Stimulated activated CD4-positive, alpha-beta T cell treated with anti-CD3 and anti-CD28 coated beads, Interleukin-12 subunit alpha, Interleukin-12 subunit beta, amount 100 ng/mL, for 24 hours (primary cell): ENCODE measurements at places on chromosomes 1 and 21.

GRCh38 chr1:163083690-163084089, 14.5 kb downstream of the RGS4 start:
- DNase-seq = no peak

DNA sequence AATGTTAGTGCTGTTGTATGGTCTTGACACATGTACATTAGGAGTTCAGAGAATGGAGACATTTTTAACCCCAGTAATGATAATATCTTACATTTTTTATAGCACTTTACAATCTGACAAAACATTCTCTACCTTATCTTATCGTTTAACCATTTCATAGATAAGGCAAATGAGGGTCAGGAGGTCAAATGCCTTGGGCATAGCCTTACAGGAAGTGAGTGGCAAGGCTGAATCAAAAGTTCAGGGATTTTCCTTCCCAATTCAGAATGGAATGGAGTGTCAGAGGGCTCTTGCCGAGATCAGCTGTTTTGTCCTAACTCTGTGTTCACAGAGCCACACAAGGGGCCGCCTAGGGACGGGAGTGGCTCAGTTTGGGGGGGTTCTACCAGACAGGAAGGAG, 57.6 kb upstream of the AK4 start:
- no peak for DNase-seq

GRCh38 chr1:153583976-153584375, 18.3 kb upstream of the S100A2 start:
- no peak for DNase-seq

GRCh38 chr1:226593541-226593940, 45.0 kb downstream of the STUM start:
- DNase-seq = no peak

DNA sequence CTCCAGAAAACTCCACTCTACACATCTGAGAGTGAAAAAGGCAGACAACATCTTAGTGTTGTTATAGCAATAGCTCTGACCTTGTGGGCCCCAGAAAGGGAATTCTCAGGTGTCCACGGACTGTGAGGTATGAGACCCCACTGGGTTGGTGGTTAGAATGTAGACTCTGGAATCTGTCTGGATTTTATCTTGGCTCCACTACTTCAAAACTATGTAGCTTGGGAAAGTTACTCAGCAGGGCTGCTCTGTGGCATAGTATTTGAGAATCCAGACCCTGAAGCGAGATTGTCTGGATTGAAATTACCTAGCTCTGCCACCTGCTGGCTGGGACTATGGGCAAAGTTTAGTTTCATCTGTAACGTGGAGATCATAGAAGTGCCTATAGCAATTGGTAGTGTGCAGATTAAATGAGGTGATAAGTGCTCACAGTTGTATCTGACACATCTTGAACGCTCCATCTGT, 25.8 kb downstream of the PRDM2 start:
- DNase-seq = no peak

DNA sequence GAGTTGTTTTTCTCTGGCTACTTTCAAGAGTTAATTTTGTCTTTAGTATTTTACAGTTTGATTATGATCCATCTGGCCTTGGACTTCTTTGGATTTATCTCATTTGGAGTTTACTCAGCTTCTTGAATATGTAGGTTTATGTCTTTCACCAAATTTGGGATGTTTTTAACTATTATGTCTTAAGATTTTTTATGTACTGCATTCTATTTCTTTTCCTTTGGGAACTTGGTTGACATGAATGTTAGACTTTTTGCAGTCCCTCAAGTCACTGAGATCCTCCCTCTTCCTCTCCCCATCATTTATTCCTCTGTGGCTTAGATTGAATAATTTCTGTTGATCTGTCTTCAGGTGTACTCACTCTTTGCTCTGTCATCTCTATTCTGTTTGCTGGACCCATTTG, 112.0 kb downstream of the XPR1 start:
- DNase-seq = no peak
